Activated CD8-positive, alpha-beta memory T cell treated with anti-CD3 and anti-CD28 coated beads, Interleukin-2, amount 50 U/mL, for 48 hours (primary cell): ENCODE measurements at places on chromosomes 7 and 10.

- no peak for DNase-seq
These were observed 158.1 kb upstream of the CHST15 start for GRCh38 chr10:124251317-124252065.

- no peak for DNase-seq
These were observed 3.1 kb downstream of the STARD3NL start for GRCh38 chr7:38181111-38181510.

DNA sequence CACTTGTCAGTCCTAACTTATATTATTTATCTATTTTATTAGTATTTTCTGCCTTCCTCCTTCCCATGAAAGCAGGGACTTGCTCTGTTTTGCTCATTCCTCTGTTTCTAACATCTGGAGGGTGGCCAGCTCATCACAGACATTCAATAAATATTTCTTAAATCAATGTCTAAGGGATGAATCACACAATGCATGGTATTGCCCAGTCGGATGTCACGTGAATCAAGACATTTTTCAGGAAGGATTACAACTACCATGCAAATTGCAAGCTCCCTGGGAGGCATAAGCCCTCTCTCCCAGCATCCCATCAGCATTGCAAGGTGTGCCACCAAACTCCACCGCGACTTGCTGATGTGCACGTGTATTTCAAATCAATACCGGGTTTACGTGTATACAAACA, 146.6 kb upstream of the RNF32 start:
- DNase-seq: no peak

GRCh38 chr7:145169908-145170307, 334.1 kb upstream of the TPK1 start:
- DNase-seq: no peak

- DNase-seq: no peak
These were observed 371.5 kb upstream of the PODXL start for GRCh38 chr7:131927770-131928423.

- no peak for DNase-seq
These were observed 55.2 kb downstream of the CDK6 start for GRCh38 chr7:92781117-92781720.

GRCh38 chr10:92965314-92965713, 95.3 kb upstream of the CYP26C1 start:
- no peak for DNase-seq

GRCh38 chr10:64558094-64558835, 1037.1 kb downstream of the REEP3 start:
- DNase-seq: no peak
